ENCODE measurements at places on chromosomes 3 and 15.

GRCh38 chr15:29776859-29777258, 45.4 kb downstream of the TJP1 start:
- DNase-seq = no peak

- DNase-seq = no peak
Measured at GRCh38 chr3:36989005-36989404, 3.9 kb downstream of the EPM2AIP1 start.

GRCh38 chr3:187264911-187265310, 26.6 kb downstream of the MASP1 start:
- no peak for DNase-seq

GRCh38 chr3:171415070-171415469, 45.1 kb downstream of the TNIK start:
- DNase-seq = no peak

GRCh38 chr15:49622561-49622960, 1.7 kb downstream of the DTWD1 start:
- DNase-seq = no peak

GRCh38 chr3:43294975-43295374, 8.6 kb downstream of the SNRK start:
- DNase-seq = no peak

DNA sequence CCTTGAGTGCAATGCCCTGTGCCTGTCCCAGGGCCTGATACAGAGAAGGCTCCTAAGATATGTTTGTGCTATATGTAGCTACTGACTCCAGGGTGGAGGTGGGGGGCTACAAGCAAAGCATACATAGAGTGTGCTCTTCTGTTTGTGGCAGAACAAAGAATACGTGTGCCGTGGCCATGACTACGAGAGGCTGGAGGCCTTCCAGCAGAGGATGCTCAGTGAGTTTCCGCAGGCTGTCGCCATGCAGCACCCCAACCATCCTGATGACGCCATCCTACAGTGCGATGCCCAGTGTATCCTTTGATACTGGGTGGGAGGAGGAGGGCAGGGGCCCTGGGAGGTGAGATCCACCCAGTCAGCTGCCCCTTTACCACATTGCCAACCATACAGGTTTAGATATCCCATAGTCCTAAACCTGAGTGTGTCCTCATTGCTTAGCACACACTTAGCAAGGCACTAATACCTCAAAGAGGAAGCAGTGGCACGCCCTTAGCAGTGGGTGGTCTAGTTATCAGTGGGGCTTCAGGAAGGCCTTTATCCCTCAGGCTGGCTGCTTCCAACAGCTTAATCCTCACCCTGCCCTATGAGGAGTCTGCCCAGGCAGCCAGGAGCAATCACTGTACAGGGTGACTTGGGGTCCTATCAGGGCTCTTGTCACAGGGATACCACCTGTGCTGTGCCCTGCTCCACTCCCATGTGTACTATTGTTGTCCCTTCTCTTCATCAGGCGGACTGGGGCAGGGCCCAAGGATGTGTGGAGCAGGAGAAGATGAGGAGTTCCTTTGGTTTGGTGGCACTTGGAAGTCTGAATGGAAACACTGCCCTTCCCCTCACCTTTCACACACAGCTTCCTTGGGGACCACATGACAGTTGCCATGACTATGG, 30.1 kb upstream of the MANF start:
- no peak for DNase-seq

DNA sequence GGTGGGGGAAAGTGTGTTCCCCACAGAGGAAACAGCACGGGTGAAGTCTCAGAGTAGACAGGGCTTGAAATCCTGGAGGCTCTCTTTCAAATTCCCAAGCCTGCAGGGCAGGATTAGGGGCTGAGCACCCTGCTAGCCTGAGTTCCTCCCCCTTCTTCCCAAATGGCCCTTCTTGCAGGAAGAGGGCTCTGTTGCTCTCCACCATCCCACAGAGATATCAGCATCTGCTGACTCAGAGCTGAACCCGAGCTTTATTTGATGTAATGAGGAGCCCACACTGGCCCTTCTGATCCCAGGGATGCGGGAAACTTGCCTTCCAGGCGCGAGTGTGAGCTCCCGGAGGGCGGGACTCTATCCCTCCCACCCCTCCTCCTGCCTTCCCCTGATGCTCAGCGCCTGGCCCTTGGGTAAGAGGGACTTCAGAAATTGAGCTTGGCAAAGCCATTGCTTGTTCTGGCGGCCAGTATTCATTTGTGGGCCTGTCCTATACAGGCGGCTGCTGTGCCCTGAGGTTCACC, 1.4 kb upstream of the STRA6 start:
- DNase-seq = peak; percentile 79

- DNase-seq = no peak
Measured at GRCh38 chr3:42673082-42673481, 12.3 kb upstream of the KLHL40 start.

DNA sequence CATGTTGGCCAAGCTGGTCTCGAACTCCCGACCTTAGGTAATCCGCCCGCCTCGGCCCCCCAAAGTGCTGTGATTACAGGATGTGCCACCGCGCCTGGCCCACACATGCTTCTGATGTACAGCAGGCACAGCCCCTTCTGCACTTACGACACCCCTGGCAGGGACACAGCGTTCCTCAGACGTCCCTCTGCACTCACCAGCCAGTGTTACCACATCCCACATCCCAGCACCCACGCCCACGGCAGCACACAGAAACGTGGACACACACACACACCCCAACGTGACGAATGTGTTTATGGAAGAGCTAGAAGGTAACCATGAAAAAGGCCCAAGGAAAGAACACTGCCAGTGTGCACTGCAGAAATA, 576 bp upstream of the RPAP1 start:
- peak; percentile 57 for DNase-seq

DNA sequence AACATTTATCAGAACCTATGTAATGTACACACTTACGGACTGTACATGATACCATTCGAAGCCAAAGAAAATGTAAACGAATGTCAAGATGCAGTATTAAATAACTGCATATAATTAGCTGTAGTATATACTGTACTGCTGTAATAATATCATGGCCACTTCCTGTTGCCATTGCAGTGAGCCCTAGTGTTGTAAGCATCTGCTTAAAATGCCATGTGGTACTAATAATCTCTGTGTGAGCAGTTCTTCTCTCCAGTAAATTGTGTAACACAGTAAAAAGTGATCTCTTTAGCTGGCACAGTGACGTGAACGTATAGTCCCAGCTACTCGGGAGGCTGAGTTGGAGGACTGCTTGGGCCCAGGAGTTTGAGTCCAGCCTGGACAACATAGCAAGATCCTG, 8.6 kb downstream of the SPG11 start:
- DNase-seq = no peak

DNA sequence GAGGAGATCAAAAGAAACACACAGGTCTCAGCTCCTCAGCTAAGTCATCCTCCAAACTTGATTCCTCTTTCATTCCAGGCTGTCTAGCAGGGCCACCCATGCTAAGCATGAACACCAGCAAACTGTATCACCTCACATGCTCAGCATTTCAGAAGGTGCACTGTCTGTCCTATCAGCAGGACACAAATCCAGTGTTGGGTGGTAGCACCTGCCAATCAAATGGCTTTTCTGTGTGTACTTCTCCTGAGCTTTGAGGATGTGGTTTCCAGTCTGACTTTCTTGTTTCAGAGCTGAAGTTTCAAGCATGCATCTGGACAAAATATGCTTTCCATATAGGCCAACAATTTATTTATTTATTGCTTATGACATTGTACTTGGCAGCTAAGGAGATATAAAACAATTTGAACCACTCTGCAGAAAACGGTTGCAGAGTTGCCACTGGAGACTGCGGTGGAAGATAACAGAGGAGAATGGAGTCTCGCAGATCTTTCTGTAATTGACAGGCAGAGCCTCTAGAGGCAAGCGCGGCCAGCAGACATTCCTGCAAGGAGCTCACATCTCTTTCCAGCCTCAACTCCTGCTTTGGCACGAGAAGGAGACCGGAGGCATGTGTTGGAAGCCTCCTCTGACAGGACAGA, 167.1 kb upstream of the WNT5A start:
- no peak for DNase-seq

DNA sequence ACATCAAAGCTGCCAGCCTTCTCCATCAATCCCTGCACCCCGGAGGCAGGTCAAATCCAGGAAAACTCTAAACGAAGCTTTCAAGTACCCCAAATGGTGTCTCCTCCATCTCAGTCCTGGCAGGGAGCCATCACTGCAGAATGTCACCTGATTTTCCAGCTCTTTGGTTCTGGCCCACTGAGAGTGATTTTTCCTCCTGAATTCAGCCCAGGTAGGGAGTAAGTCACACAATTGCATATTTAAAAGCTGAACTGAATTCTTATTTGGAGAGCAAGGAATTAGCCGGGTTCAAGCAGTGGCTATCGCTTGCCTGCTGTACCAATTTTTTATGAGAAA, 5.3 kb downstream of the RFTN1 start:
- no peak for DNase-seq

- no peak for DNase-seq
Measured at GRCh38 chr3:177835008-177835407, 637.7 kb upstream of the TBL1XR1 start.

- no peak for DNase-seq
Measured at GRCh38 chr3:49616491-49616941, 57.6 kb upstream of the APEH start.

DNA sequence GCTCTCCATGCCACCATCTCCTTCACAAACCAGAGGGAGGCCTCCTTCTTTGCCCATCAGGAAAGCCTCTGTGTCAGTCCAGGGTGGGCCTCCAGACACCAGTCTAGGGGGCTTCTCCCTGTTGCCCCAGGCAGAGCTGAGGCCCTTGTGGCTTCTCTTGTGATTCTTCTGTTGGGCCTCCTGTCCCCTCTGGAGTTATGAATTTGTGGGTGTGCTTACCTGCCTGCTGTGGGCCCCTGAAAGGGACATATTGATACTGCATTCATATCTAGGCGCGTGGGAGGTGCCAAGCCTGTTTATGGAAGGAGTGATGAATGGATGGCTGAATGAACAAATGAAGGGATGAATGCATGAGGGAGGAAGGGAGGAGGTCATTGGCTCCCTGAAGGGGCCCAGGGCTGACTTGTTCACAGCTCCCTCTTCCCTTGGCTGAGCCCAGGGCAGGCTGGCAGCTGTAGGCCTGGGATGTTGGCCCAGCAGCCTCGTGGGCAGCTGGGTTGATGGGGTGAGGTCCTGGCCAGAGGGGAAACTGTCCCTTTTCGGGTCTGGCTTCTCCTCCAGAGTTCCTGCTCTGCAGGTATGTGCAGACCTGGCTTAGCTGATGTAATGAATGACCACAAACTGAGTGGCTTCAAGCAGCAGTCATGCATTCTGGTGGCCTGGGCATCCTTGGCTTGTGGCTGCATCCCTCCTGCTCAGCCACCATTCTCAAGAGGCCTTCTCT, 195.4 kb downstream of the GOLGA6L6 start:
- DNase-seq = peak; percentile 20

DNA sequence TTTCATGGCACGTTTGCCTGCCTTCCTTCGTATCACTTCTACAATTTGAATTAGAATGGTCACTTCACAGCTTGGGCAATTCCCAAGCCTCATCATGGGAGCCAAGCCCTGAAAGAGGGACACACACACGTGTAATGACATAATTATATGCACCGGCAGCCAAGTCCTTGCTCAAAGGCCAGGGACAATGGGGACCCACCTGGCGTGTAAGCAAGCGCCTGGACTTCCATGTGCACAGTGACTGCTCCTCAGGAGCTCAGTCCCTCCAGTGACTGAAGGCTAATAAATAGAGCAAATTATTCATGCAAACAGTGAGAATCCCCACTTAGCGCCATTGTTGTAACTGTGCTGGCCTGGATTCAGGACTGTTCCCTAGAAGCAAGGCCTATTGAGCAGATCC, 115.1 kb downstream of the DNAJB8 start:
- no peak for DNase-seq

DNA sequence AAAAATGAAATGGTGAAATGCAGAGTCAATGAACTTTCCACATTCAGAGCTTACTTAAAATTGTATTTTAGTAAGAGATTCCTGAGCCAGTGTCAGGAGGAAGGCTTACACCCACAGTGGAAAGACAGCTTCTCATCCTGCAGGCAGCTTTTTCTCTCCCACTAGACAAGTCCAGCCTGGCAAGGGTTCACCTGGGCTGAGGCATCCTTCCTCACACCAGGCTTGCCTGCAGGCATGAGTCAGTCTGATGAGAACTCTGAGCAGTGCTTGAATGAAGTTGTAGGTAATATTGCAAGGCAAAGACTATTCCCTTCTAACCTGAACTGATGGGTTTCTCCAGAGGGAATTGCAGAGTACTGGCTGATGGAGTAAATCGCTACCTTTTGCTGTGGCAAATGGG, 3.1 kb downstream of the CCR4 start:
- DNase-seq = no peak

- no peak for DNase-seq
Measured at GRCh38 chr15:71712182-71712581, 98.2 kb upstream of the NR2E3 start.

GRCh38 chr3:121957674-121958415, 63.6 kb downstream of the SLC15A2 start:
- DNase-seq = no peak

DNA sequence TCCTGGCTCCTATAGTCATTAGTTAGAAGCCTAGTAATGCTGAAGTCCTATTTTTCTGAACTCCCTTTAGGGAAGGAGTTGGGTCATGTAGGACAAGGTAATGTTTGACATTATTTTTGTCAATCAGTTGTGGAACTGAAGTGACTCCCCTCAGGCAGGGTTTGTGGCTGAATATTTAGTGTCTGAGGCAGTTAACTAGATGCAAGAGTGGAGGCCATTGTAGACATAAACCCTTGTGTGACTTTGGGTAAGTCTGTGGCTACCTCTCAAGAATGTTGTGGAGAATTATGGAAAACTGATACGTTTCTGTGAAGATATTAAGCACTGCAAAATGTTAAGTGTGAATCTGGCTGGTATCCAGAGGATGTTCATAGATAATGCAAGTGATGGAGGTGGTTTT, 125.2 kb upstream of the PHLDB2 start:
- DNase-seq = no peak

GRCh38 chr3:188673646-188674186, 498.1 kb upstream of the TPRG1 start:
- DNase-seq = no peak

DNA sequence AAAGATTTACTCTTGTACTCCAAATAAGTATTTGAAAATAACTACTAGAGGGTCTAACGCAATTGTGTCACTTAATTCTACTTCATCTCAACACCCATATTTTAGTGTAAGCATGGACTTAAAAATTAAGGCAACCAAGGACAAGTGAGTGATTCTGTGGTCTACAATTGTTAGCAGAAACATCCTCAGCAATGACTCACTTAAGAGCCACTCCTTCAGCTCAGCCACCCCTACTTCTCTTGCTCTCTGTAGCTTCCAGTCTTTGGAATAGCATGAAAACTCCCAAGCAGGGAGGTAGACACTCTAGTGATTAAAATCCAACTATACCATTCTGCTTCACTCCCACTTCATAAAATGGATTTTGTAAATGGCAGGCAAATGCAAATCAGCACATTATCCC, 116.0 kb upstream of the LRRN1 start:
- DNase-seq = no peak

DNA sequence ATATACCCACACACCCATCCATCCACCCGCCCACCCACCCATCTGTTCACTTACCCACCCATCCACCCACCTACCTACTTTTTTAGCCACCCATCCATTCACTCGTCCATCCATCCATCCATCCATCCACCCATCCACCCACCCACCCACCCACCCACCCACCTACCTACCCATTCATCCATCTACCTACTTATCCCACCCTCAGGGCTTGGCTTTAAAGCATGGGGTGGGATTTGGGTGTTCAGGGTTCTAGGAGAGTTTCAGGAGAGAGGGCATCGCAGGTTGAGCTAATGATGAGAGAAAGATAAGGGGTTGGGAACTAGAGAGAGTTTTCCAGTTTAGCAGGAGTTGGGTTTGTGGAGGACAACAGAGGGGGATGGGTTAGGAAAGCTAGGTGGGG, 9.7 kb downstream of the FBLN2 start:
- no peak for DNase-seq

- no peak for DNase-seq
Measured at GRCh38 chr15:45179221-45179985, 8.4 kb downstream of the SHF start.
